ENCODE measurements at places on chromosomes 6 and 20.
A peak's percentile ranks its signal among the peaks of the same experiment; 100 is the strongest.

- DNase-seq = no peak
These were observed 28.4 kb upstream of the OSTM1 start for GRCh38 chr6:108102965-108103364.

GRCh38 chr6:1124885-1125284, 187.0 kb upstream of the FOXQ1 start:
- no peak for DNase-seq

DNA sequence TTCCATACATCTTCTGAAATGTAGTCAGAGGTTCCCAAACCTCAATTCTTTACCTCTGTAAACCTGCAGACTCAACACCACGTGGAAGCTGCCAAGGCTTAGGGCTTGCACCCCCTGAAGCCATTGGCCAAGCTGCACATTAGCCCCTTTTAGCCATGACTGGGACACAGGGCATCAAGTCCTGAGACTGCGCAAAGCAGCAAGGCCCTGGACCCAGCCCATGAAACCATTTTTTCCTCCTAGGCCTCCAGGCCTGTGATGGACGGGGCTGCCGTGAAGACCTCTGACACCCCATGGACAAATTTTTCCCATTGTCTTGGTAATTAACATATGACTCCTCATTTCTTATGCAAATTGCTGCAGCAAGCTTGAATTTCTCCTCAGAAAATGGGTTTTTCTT, 727.8 kb downstream of the C6orf118 start:
- no peak for DNase-seq

DNA sequence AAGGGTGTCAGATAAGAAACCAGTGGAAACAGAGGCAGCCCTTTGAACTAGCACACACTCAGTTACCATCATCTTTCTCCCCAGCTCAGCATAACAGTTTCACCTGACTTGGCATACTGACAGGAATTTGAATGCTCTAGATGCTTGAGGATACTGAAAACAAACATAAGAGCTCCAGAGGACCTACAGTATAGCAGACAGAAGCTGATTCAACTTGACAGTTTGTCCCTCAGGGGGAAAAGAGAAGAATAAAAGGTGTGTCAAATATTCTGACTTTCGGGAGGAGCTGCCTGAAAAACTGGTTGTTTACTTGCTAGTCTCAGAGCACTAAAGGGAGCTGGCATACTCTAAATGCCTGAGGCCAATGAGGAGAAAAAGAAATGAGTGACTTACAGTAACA, 35.1 kb downstream of the EYS start:
- DNase-seq = no peak

- no peak for DNase-seq
These were observed 239.2 kb downstream of the TPBG start for GRCh38 chr6:82602776-82603175.

GRCh38 chr20:50852085-50852484, 57.2 kb downstream of the BCAS4 start:
- no peak for DNase-seq

- DNase-seq = peak; percentile 87
These were observed 80.2 kb downstream of the AFDN start for GRCh38 chr6:167906899-167907298.

- DNase-seq = peak; percentile 68
These were observed 520 bp upstream of the RIPOR3 start for GRCh38 chr20:50691573-50692551.

DNA sequence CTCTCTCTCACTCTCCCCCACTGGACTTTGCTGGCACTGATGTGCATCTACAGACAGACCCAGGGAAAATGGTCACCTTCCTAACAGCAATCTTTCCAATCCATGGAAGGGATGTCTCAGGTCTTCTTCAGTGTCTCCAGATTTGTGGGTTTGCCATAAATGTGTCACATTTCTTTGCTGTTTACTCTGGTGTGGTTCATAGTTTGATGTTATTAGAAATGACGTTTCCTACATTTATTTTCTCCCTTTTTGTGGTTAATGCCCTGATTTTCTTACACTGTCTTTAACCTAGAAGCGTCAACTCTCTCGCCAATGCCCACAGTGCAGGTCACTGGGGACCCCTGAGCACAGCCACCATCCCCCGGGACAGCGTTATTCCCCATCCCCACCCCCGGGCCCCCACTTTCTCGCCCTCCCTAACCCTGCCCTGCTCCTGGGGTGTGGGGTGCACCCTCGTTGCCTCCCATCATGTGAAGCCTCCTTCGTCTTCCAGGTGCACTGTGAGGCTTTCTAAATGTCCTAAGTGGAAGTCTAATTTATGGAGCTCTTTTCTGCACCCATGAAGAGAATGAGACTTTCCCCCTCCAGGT, 86.5 kb downstream of the YTHDF1 start:
- no peak for DNase-seq

- DNase-seq = no peak
These were observed 150.1 kb upstream of the STXBP5 start for GRCh38 chr6:147054158-147054557.

DNA sequence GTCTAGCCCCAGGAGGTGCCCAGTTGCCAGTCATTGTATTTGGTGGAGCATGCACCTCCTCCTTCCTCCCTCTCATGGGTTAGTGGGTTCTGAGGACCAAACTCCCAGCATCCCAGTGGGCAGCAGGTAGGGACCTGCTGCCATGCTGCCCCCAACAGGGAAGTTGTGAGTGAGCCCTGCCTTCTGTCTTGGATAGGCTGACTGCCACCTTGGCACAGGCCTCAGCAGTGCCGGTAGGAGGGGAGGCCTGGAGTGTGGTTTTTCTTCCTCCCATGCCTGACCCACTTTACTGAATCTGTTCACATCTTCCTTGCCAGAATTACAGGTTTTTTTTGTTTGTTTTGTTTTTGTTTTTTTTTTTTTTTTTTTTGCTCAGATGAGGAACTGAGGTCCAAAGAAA, 24.5 kb downstream of the PLCG1 start:
- DNase-seq = no peak

DNA sequence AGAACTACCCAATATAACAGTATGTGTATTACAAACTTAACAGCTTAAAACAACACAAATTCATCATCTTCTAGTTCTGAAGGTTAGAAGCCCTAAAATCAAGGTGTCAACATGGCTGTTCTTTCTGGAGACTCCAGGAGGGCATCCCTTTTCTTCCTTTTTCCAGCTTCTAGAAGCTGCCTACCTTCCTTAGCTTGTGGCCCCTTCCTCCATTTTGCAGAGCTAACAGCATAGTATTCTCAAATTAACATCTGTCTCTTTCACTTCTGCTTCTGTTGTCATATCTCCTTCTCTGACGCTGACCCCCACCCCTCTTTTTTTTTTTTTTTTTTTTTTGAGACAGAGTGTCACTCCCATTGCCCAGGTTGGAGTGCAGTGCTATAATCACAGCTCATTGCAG, 52.8 kb upstream of the AKIRIN2 start:
- DNase-seq = no peak

DNA sequence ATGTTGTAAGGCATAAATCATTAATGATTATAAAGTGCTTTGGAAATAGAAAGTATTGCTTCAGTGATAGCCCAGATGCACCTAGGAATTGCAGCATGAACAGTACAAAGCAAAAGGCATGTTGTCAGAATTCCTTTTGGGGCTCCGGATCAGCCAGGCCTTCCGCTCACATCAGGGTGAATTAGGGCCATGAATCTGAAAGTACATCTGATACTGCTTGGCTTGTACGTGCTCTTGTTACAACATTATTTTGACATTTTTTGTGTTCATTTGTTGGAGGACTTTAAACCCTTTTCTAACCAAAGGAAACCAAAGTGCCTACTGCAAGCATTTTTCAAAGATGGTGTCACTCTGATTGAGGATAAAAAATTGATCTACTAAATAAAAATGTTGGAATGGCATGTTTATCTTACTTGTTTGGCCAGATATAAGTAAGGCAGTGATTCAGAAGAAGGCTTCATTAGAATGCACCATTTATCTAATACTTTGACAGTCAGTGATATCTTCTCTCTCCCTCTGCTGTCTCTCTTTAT, 1005.6 kb upstream of the FLRT3 start:
- no peak for DNase-seq

DNA sequence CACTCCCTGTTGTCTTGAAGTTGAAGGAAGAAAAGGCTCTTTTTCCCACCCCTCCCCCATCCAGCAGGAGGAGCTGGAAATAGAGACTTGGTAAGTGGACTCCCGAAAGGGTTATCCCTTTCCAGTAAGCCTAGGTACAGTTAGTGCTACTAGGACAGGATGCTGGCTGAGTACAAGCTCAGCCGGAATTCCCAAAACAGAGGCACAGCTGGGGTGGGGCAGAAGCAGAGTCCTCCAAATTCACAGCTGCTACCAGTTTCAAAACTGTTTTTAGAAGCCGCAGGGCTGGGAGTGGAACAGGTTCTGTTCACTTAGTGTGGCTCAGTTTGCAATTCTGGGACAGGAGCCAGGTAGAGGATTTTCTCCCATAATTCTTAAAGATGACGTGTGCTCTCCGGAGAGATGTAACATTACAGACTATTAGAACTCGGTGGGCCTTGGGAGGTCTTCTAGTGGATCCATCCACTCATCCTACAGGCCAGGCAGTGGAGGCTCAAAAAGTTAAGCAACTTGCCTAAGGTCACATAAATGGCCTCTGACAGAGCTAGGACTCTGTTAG, 19.0 kb upstream of the UTRN start:
- DNase-seq = no peak

- DNase-seq = peak; percentile 63
These were observed 376.6 kb downstream of the DHX35 start for GRCh38 chr20:39338469-39339376.

DNA sequence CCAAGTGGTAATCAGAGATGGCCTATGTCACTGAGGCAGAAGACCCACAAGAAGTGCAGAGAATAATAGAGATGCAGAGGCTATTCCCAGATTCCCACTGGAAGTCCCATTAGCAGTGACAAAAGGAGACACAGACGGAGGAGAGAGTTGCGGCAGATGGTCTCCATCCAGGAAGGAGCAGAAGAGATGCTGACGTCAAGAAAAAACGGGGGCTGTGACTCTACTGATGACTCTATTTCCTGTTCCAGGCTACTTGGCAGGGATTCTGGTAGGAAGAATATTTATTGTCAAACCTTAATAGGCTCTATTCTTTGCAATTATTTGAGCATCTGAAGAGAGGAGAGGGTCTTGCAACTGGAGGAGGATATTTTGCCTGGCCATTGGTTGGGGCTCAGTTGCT, 246.0 kb upstream of the ECI2 start:
- no peak for DNase-seq
